NCI-H524 (cell line): ENCODE measurements at places on chromosomes 6 and 20.

DNA sequence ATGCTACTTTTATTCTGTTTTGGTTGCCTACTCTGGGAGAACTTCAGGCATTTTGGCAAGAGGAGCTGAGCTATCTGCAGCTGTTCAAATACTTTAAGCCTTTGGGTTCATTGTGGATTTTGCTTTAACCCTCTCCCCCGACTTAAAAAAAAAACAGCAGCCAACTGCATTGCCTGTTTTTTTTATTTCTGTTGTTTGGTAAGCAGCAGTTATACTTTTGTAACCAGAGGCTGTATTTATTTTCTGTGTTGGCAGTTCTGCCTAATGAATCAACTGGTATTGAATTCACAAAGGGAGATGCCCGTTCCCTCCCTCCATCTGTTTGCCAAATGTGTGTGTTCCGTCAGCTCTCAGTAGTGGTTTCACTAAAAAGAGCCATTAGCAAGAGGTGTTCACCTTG is 484.0 kb downstream of the UTRN start:
- DNase-seq = peak; percentile 11

DNA sequence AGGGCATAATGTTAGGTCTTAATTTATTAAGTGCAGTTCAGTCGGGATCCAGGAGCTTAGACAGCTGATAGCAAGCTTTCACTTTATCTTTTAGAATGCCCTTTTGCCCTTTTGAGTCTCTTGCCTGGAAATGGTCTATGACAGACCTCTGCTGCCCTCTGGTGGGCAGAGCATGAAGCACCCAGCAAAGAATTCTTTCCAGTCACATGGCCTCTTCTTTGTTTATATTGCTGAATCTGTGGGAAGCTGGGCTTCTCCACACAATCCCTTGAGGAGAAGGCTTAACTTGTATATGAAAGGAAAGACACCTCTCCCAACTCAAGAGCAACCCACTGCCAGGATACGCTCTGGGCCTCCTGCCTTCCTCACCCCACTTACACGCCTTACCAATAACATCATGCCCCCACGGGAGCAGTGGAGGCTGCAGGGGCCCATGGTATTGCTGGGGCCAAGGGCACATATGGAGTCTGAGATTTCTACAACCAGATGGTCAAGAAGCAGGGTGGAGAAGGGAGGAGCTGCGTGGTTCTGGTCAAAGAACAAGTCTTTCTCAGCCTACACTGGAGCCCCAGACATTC is 20.4 kb downstream of the WFDC3 start:
- peak; percentile 47 for DNase-seq

- no peak for DNase-seq
These were observed 62.6 kb upstream of the ATXN1 start for GRCh38 chr6:16823718-16824352.

- no peak for DNase-seq
These were observed 20.3 kb downstream of the MMS22L start for GRCh38 chr6:97262676-97263075.

GRCh38 chr6:111747396-111747795 is 125.9 kb downstream of the FYN start:
- DNase-seq = no peak

- DNase-seq = peak; percentile 38
These were observed 19.3 kb upstream of the WFDC2 start for GRCh38 chr20:45450097-45450818.
